ENCODE measurements at places on chromosomes 2 and 18. TPM values are rescaled to one million over a fixed set of nuclear protein-coding genes. Genes with fewer than 3 reads are reported as not detected.

IL1RL1 gene
- 2.5 TPM for total RNA-seq

CFAP210 gene
- not detected for total RNA-seq

KLHL30 gene
- not detected for total RNA-seq

ACVR1C gene
- not detected for total RNA-seq

KCNS3 gene
- total RNA-seq = 0.18 TPM

ZNF521 gene
- 2.1 TPM for total RNA-seq

SEPTIN10 gene
- 79.8 TPM for total RNA-seq

AGXT gene
- not detected for total RNA-seq

TSN gene
- total RNA-seq = 40.9 TPM

C2orf92 gene
- total RNA-seq = 0.35 TPM

ZAP70 gene
- total RNA-seq = not detected

TFPI gene
- 158 TPM for total RNA-seq

SIX3 gene
- not detected for total RNA-seq

SPC25 gene
- total RNA-seq = 14.7 TPM

PLCD4 gene
- total RNA-seq = 0.35 TPM

CDK5R2 gene
- total RNA-seq = 0.71 TPM

ALPI gene
- total RNA-seq = not detected

SDC1 gene
- 26.1 TPM for total RNA-seq

GALR1 gene
- total RNA-seq = not detected

INHBB gene
- total RNA-seq = not detected

FBXO41 gene
- total RNA-seq = 0.29 TPM

CGREF1 gene
- 1.8 TPM for total RNA-seq

CACNB4 gene
- not detected for total RNA-seq

UGT1A6 gene
- total RNA-seq = not detected

MIB1 gene
- 17.6 TPM for total RNA-seq

SNORC gene
- total RNA-seq = 0.18 TPM

PPP1R7 gene
- total RNA-seq = 134 TPM

ACTG2 gene
- total RNA-seq = 12.4 TPM

DLX2 gene
- total RNA-seq = not detected

GPR45 gene
- not detected for total RNA-seq

ICA1L gene
- total RNA-seq = 2.8 TPM

PSMA8 gene
- total RNA-seq = not detected

CLEC4F gene
- not detected for total RNA-seq

IL18RAP gene
- not detected for total RNA-seq

CTLA4 gene
- not detected for total RNA-seq

VSNL1 gene
- total RNA-seq = not detected

ELOA2 gene
- total RNA-seq = not detected

MORN2 gene
- total RNA-seq = 25.7 TPM

DNER gene
- total RNA-seq = 3.2 TPM

EVX2 gene
- not detected for total RNA-seq

NT5C1B gene
- total RNA-seq = not detected

ACVR2A gene
- 2.7 TPM for total RNA-seq

CREG2 gene
- 0.58 TPM for total RNA-seq

TNFAIP6 gene
- total RNA-seq = 56.5 TPM

NCKAP5 gene
- total RNA-seq = under 0.01 TPM
